ENCODE measurements at places on chromosomes 7 and 10.

DNA sequence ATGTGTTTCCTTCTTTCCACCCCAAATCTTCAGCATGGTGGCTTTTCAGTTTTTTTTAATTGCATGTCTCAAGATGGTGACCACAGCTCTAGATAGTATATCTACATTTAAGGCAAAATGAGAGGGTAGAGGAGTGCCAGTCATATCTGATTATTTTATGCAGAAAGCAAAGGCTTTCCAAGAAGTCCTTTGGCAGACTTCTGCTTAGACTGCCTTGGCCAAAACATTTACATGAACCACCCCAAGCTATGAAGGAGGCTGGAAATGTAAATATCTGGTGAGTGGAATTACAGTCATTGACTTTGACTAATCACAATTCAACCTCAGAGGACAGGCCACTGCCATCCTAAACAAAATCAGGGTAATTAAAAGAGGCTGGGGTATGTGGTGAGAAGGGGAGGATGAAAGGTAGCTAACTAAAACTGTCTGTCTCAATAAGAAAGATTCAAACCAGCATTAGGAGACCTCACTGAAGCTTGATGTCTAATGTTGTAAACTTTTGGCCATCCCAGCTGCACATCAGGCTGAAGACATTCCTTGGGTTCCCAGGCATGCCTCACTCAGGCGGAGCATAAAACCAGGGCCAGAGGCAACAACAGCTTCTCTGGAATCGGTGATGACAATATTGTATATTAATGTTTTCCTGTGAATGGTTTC, 53.4 kb downstream of the PPP1R3C start:
- DNase-seq, result no peak

- DNase-seq, result no peak
These were observed 10.4 kb downstream of the CHST3 start for GRCh38 chr10:71974489-71975021.

DNA sequence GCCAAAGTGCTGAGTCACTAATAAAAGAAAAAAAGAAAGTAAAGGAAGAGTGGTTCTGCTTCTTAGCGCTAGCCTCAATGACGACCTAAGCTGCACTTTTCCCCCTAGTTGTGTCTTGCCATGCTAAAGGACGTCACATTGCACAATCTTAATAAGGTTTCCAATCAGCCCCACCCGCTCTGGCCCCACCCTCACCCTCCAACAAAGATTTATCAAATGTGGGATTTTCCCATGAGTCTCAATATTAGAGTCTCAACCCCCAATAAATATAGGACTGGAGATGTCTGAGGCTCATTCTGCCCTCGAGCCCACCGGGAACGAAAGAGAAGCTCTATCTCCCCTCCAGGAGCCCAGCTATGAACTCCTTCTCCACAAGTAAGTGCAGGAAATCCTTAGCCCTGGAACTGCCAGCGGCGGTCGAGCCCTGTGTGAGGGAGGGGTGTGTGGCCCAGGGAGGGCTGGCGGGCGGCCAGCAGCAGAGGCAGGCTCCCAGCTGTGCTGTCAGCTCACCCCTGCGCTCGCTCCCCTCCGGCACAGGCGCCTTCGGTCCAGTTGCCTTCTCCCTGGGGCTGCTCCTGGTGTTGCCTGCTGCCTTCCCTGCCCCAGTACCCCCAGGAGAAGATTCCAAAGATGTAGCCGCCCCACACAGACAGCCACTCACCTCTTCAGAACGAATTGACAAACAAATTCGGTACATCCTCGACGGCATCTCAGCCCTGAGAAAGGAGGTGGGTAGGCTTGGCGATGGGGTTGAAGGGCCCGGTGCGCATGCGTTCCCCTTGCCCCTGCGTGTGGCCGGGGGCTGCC, at the start of gene IL6:
TSS of gene IL6 (plus strand) at position 294 of the 807 bp plus-strand sequence. CDS start at position 357, 63 bp downstream.
- DNase-seq, result peak; percentile 86

DNA sequence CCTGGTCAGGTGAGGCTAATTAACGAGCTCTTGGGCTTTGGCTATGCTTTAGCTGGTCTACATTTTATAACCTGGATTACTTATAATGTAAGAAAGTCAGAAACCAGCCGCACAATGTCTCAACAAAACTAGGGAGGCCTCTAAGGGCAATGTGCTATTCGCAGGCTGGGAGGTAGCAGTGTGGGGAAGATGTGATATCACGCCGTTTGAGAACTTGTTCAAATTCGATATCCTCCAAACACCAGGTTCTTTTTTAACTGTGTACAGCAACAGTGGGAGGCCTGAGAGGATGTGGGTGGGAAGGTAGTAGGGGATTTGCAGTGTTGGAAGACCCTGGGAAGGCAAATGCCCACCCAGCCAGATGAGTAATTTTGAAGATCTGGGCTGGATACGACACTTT, 184.5 kb downstream of the JAZF1 start:
- DNase-seq, result no peak

- peak; percentile 65 for DNase-seq
These were observed 412 bp downstream of the PIP4K2A start for GRCh38 chr10:22713853-22714478.

DNA sequence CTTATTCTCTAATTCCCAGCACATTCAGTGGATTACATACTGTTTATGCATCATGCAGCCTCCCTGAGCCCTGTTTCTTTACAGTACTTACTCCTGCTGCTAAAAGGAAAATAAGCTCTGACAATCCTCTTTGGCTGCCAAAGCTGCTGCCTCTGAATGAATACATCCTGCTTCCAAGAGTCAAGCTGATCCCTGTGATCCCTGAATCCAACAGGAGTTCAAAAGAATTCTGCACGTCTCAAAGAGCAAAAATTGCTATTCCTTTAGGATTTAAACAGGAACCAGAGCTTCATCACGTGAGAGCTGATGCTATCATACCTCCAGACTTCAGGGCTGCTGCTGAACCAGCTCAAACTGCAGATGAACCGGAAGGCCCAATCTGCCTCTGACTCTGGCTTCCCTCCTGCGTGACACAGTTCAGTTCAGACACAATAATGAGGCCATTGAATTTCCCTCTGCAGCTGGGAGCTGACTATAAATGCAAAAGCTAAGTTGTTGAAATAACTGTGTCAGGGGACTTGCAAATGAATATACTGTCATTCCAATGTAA, 851.0 kb upstream of the PHF14 start:
- DNase-seq, result peak; percentile 63

DNA sequence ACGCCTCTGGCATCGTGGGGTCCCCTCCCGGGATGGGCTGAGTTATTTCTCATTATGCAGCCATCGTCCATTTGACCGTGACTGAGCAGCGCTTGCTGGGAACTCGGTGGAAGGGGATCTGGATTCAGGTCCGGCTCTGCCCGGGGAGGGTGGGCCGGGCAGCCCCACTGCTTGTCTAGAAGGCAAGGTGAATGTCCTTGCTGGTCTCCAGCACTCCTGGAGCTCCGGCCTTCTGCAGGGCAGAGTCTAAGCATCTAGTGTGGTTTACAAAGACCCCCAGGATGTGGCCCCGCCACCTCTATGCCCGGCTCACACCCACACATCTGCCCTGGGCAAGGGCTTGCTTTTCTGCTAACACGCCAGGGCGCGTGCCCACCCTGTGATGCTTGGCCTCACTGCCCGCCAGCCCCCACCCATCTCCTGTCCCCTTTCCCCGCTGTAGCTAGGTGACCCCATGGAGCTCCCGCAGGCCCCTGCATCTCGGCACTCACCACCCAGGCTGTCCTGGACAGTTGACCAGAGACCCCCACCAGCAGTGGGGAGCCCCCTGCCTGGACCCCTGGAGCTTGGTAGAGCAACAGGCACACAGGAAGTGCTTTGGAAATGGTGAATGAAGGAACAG, 151.0 kb upstream of the CHST15 start:
- no peak for DNase-seq

GRCh38 chr10:4623200-4623599, 202.8 kb upstream of the AKR1E2 start:
- DNase-seq, result no peak

DNA sequence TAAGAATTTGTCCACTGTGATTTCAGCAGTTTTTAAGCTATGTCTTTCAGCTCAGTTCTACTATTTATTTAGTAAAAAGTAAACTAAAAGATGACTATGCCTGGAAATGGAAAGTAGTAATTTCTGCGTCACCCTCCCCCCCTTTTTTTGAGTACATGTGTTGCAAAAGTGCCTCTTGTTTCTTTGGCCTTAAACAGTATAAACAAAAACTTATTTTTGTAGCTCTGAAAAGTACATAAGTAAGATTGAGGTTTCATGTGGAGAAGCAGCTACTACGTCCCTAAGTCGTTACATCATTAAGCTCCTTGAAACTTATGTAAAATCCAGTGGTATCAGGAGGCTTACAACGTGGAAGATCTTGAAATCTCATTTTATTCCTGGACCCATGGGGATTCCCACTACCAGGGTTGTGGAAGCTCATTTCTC, 46.3 kb upstream of the HBP1 start:
- DNase-seq, result no peak

DNA sequence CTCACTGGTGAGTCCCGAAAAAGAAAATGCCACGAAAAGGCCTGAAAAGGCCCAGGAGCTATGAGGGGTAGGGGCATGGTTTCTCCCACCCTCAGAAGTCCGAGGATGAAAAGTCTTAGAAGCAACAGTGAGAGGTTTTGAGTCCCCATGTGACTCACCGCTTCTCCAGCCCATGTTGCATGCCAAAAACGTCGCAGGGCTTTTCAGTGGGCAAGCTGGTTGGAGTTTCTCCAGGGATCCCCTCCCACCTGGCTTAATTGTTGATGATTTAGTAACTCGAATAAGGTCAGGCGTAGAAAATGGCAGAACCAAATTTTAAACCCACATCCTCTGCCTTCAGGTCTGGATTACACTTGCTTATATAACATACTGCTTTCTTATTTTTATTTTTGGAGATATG, 96.3 kb upstream of the ARMC3 start:
- no peak for DNase-seq

GRCh38 chr10:120735773-120736371, 115.3 kb upstream of the WDR11 start:
- DNase-seq, result no peak

DNA sequence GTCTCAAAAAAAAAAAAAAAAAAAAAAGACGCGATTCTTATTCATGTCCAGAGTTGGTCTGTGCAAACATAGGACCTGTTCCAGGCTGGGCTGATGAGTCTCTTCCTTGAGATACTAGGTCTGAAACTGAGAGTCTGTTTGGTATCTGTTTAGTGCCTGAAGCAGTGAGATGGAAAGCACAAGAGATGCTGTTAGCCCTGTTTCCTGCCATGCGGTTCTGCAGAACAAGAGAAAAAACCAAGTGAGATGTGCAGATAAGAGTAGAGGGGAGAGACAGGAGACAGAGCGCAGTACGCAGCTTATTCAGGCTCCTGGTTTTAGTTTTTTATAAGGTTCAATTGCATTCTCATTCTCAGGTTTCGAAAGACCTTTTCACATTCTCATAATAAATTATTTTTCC, 85.8 kb upstream of the PRKCQ start:
- DNase-seq, result no peak

DNA sequence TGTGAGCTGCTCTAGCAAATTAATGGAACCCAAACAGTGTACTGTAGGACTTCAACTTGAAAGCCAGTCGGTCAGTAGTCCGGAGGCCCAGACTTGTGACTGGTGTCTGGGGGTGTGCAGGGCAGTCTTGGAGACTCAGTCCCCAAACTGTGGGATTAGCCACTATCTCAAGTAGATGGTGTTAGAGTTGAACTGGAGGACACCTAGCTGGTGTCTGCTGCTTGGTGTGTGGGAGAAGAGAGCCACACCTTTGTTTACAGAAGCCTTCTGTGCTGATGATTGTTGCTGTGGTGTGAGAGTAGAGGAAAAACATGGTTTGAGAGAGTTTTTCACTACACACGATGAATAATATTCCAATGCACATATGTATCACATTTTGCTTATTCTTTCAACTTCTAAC, 47.4 kb downstream of the CUL2 start:
- DNase-seq, result no peak

DNA sequence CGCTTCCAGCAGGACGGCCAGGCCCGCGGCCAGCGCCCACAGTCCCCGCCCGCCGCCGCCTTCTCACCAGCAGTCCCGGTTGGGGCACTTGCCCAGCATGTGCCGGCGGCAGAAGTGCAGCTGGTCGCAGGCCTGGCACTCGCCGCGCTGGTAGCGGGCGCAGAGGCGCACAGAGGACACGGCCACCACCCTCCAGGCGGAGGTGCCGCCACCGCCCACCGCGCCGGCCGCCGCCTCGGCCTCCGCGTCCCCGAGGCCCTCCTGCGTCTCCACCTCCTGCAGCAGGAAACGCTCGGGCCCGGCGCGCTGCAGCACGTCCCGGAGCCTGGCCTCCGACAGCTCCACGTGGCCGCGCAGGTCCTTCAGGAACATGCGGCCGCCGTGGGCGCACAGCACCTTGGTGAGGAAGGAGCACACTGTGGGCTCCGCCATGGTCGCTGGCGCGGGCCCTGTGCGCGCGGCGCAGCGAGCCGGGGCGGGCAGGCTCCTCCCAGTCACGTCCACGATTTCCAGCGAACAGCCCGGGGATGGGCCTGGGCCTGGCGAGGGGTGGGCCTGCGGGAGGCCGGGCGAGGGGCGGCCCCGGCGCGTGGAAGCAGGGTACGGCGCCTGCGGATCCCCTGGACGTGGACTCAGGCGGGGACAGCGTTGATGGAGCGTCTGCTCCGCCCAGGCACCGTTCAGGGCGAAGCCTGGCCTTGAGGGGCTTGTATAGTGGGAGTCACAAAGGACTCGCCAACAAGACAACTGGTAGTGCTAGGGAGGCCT, at the start of gene ZC3HAV1L:
TSS of gene ZC3HAV1L (minus strand) at position 457 of the 768 bp plus-strand sequence. CDS start at position 432, 25 bp downstream.
- peak; percentile 84 for DNase-seq
